SHP77 (cell line): ENCODE measurements at places on chromosomes 7 and 10.

- no peak for DNase-seq
These were observed 235.8 kb downstream of the CHCHD3 start for GRCh38 chr7:132846086-132846485.

DNA sequence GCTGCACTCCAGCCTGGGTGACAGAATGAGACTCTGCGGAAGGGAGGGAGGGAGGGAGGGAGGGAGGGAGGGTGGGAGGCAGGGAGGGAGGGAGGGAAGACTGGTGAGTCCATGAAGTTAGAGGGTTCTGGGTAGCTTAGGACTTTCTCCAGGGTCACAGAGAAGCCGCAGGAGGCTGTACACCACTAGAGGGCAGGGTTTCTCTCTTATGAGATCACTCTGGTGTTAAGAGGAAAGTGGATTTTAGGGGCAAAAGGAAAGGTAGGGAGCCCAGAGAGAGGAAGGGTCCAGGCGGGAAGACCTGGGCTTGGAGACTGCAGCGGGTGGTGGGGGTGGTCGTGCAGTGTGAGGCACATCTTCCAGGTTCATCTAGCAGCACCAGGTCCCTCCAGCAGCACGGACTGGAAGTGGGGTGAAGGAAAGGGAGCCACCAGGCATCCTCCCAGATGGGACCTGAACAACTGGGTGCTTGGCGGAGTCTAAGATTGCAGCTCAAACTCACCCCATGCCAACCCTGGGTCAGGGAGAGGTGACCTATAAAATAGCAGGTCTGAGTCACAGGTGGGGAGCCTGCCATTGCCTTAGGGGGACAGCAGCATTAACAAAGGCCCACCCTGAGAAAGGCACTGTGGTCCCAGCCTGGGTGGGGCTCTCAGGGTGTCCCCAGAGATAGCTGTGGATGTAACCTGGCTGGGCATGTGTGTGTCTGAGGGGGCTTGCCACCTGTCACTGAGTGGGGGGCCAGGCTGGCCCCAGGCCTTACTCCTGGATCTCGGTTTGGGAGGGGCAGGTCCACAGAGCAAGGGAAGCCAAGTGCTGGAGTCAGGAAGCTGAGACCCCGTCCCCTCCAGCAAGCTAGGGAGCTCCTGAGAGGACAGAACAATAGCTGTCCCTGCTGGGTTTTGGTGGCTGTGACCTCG, 48.5 kb upstream of the SLC29A3 start:
- no peak for DNase-seq

DNA sequence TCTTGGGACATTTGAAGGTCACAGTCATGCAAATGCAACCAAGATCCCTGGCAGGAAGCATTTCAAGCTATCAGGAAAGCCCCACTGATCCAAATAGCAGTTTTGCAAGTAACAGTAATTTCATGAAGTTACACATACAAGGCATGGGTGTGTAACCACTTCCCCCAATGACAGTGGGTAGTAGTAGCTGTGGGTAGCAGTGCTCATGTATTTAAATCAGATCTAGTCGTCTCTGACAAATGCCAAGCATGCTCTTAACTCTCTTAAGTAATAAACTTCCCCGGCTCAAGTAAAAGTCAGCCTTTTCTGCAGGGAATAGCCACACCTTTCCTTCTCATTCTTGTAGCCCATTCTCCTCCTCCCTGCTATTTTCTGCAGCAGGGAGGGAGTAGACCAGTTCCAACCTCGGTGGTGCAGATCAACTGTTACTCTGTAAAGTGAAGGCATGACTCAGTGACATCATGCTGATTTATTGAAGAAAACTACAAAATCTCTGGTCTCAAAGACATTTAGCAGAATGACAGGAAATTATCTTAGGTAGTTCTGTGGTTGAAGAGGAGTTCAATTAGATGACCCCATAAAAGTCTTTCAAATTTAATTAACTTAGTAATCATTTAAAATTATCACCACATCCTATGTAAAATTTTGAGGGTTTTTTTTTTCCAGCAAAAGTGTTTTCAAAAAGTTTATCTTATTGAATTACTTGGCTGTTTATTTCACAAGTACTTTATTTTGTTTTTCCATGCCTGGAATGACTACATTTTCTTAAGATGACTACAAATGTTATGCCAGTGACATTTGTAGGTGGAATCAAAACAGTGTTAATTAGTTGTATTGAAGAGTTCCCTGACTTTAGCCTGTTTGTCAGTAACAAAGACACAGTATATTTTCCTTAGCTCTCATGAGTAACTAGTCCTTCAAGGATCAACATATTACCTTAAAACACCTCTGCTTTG, 568.3 kb downstream of the INHBA start:
- DNase-seq = no peak

DNA sequence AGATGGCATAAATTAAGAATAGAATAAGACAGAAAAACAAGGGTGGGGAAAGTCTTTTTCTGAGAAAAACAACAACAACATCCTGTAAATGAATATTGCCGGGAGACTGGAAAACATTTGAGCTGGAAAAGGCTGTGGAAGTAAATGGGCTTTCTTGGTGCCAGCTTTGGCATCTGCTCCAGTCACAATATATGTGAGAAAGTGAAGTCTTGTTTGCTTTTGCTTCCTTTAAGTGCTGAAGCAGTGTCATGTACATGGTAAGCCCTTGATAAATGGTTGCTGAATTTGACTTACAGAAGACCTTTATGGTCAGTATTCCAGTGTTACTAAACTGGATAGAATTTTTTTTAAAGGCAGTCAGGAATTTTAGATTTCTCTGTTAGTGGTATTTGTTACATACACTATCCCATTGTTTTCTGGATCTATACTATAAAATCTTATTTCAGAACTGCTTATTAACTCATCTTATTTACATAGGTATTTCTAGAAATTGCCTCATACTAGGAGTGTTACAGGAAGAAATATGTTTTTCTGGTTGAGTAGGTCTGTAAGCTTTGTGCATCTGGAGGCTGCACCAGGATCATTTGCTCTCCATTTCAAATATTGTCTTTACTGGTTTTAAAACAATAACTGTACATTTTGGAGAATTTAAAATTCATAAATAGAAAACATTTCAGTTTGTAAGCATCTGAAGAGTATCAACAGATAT, 201.7 kb upstream of the FOXP2 start:
- no peak for DNase-seq

GRCh38 chr7:126222782-126223181, 1030.0 kb downstream of the GRM8 start:
- no peak for DNase-seq

DNA sequence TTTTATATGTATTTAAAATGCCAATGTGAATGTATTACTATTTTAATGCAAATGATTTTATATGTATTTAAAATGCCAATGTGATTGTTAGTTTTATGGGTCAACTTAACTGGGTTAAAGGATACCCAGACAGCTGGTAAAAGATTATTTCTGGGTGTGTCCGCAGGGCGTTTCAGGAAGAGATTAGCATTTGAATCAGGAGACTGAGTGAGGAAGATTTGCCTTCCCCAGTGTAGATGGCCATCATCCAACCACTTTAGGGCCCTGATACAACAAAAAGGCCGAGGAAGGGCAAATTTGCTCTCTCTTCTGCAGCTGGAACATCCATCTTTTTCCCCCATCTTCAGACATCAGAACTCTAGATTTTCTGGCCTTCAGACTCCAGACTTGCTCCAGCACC, 116.2 kb downstream of the BAMBI start:
- DNase-seq = no peak

DNA sequence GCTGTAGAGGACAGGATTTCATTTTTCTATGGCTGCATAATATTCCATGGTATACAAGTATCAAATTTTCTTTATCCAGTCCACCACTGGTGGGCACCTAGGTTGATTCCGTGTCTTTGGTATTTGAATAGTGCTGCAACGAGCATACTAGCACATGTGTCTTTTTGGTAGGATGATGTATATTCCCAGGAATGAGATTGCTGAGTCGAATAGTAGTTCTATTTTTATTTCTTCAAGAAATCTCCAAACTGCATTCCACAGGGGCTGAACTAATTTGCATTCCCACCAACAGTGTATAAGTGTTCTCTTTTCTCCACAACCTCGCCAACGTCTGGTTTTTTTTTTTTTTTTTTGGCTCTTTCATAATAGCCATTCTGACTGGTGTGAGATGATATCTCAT, 550.0 kb downstream of the REEP3 start:
- DNase-seq = no peak

GRCh38 chr7:5139998-5140397, 50.0 kb upstream of the WIPI2 start:
- peak; percentile 58 for DNase-seq

DNA sequence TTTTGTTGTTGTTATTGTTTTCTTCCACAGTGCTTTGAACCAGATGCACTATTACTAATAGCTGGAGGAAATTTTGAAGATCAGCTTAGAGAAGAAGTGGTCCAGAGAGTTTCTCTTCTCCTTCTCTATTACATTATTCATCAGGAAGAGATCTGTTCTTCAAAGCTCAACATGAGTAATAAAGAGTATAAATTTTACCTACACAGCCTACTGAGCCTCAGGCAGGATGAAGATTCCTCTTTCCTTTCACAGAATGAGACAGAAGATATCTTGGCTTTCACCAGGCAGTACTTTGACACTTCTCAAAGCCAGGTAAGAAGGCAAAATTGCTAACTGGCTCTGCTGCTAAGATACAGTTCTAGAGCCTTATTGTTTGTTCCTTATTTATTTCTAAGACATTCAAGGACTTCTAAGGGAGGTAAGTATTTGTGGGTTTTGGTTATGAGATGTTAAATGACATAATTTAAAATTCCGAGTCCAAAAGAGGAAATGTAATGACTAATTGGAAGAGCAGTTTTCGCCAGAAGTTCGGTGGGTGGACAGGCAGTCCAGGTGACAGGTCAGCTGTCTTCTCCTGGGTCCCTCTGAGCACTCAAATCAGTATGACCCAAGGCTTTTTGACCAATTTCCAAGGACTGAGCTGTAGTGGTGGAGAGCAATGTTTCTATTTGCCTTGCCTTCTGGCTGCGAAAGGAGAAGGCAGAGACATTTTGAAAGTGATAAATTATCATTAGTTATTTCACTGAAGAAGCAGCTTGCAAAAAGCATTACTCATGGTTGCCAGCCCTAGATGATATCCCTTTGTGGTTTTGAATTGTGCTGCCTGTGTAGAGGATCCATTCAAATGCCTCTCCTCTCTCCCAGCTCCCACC, 10.1 kb downstream of the SLC39A12 start:
- no peak for DNase-seq

GRCh38 chr7:4730971-4731370, 44.5 kb upstream of the AP5Z1 start:
- DNase-seq = no peak
